ELF-1 (cell line): ENCODE measurements at places on chromosomes 4 and X.

DNA sequence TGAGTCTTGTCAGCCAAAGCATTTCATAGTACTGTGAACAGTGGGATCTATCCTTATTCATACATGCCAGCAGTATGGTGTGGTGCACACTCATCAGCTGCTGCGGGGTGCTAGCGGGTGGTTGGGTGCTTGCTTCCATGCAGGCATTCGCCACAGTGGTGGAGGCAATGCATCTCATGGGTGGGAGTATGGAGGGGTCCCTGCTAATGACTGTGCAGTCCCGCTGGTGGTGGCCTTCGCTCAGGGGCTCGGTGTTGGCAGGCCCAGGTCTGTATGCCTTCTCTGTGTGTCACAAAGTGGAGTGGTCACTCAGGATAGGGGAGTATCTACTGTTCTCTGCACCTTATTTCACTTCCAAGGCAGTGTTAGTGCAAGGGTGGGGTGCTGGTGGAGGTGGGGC, 122.6 kb downstream of the POU3F4 start:
- DNase-seq: no peak

- DNase-seq: no peak
Observed at GRCh38 chrX:153387987-153388721, 13.0 kb downstream of the PNMA6E start.

DNA sequence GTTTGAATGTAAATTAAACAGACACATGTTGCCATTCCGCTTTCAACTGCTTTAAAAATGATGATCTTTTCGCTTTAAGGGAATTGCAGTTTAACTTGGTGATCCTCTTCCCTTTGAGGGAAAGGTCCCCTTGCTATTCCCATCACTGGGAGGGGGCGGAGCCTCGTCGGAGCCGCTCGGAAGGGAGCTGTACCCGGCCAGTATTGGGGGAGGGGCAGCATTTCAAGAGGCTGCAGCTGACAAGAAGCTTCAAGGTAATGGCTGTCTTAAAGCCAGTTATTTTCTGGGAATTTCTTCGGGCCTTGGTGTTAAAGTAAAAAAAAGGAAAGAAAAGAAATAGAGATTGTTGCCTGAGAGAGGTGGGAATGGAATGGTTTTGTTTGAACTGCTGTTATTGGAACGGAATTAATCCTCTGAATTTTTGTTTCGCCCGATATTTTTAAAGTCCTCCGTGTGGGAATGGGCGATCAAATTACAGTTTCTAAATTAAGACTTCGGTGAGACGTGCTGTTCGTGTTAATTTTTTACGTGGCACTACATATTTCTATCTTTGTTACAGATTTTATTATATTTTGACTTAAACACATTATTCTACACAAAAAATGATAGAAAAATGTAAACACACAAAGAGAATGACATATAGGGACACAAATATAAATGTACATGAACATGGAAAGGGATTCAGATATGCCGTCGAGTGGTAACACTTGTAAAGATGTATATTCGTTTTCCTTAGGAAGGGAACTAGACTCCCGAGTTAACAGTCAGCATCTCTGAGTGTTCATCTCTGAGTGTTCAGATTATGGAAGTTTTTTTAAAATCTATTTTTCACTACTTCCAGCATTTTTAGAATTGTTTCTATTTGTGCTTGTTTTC, 9.2 kb downstream of the PWWP3B start:
- peak; percentile 72 for DNase-seq

DNA sequence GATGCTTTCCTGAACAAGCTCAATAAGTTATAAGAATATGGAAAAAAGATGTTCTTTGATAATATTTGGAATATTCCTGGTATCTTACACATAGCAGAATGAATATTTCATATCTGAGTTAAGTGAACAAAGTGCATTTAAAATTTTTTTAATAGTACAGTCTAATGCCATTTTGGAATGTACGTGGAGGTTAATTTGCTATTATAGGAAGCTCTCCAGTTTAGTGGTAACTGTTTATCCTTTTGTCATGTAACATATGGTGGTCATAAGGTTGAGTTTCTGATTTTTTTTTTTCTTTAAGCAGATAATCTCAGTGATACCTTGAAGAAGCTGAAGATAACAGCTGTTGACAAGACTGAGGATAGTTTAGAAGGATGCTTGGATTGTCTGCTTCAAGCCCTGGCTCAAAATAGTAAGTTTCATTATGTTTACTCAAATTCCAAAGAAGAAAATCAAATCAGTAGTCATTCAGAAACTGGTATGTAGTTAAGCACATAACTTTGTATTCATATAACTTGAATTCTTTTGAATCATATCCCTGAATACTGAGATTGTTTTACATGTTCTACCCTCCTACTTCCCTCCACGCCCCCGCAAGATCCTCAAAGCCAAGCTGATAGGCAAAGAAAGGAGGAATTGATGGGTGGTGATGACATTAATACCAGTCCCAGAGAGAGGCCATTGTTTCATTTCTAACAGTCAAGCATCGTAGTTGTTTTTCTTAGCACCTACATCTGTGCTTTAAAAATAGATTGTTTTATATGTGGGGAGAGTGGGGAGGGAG, 32.1 kb downstream of the RAP1GDS1 start:
- DNase-seq: no peak

- no peak for DNase-seq
Observed at GRCh38 chr4:3440979-3441500, 728 bp upstream of the HGFAC start.

GRCh38 chr4:156638925-156639605, 332.5 kb downstream of the PDGFC start:
- no peak for DNase-seq

- no peak for DNase-seq
Observed at GRCh38 chr4:120691536-120691935, 231.0 kb downstream of the PRDM5 start.

- no peak for DNase-seq
Observed at GRCh38 chr4:18684932-18685331, 663.4 kb upstream of the LCORL start.

- DNase-seq: peak; percentile 79
Observed at GRCh38 chr4:13483768-13484121, 395 bp downstream of the RAB28 start.

DNA sequence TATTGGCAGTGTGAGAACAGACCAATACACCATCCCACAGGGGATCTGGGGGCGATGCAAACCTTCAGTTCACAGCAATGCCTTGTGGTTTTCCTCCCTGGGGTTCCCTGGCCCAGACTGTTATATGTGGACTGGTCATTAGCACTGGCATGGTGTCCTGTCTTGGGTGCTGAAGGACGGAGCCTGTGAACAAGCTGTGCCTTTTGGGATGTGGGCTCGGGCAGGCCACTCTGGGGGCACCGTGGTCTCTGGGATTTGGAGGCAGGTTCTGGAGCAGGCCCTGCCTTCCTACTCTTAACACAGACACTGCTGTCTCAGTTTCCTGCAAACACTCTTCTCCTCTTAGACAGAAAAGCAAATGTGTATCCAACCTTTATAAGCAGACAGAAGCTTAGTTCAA, 93.0 kb upstream of the ADRA2C start:
- DNase-seq: no peak
